T follicular helper cell (primary cell): ENCODE measurements at places on chromosomes 1 and 21.

- no peak for DNase-seq
These were observed 101.7 kb upstream of the ZC3H12A start for GRCh38 chr1:37372711-37373110.

GRCh38 chr1:230320804-230321203 lies 105.3 kb downstream of the PGBD5 start:
- no peak for DNase-seq

GRCh38 chr21:34362136-34362444 lies 1.7 kb upstream of the KCNE2 start:
- DNase-seq = no peak

DNA sequence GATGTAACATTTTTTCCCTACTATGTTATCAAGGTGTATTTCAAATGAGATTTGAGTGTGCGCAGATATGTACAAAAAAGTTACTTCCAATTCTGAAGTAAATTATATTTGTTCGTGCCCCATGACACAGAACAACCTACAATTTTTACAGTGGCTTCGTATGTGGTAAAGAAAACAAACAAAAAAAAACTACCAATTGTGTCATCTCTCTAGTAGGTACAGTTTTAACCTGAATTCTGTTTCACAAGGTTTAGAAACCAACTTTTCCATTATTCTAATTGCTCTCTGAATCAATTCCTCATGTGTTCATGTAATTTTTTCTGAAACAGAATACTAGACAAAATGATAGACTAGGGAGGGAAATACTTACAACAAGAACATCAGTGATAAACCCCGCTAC lies 7.4 kb downstream of the SCAF4 start:
- no peak for DNase-seq

- DNase-seq = no peak
These were observed 23.2 kb downstream of the NUAK2 start for GRCh38 chr1:205298191-205298994.

DNA sequence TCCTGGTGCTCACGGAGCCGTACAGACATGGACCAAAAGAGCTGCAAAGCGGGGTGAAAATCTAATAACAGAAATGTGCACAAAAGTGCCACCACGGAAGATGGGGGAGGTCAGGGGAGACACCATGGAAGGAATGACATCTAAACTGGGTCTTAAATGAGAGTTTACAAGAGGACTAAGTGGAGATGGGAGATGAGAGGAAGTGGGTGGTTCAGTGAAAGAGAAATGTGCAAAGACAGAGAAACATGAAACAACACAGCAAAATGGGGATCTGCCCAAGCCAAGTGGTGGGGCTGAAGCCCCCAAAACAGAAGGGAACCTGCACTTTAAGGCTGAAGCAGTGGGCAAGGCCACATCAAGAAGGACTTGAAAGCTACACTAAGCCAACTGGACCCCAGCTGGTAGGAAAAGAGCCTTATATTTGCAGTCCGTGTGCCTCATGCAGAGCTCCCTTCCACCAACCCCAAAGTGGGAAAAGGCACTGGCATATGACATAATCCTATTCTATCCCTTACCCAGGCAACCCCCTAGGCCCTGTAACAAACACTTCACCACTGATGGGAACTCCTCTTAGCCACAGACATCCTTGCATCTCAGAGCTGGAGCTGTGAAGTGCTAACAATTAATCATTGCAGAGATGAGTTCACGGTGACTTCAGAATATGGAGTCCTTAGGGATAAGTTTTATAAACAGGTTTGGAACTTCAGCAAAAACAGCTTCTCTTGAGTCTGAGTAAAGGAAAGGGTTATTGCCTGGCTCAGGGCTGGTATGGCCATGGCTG lies 198.6 kb upstream of the EDN2 start:
- no peak for DNase-seq

DNA sequence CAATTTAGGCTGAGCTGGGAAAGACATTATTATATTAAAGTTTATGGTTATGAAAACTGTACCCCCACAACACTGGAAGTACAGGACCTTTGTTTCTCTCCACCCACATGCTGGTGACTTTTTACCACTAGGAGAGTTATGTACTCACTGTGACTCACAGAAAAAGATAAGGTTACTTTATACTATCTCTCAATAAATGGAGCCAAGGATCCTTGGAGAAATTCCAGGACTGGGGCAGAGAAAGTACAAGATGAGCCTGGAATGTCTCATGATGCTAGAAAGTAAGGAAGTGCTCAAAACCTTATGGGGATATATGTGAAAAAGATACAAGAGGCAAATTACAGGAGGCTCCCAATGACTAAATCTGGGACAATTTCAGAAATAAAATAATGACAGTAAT lies 63.9 kb upstream of the C1orf105 start:
- DNase-seq = no peak

DNA sequence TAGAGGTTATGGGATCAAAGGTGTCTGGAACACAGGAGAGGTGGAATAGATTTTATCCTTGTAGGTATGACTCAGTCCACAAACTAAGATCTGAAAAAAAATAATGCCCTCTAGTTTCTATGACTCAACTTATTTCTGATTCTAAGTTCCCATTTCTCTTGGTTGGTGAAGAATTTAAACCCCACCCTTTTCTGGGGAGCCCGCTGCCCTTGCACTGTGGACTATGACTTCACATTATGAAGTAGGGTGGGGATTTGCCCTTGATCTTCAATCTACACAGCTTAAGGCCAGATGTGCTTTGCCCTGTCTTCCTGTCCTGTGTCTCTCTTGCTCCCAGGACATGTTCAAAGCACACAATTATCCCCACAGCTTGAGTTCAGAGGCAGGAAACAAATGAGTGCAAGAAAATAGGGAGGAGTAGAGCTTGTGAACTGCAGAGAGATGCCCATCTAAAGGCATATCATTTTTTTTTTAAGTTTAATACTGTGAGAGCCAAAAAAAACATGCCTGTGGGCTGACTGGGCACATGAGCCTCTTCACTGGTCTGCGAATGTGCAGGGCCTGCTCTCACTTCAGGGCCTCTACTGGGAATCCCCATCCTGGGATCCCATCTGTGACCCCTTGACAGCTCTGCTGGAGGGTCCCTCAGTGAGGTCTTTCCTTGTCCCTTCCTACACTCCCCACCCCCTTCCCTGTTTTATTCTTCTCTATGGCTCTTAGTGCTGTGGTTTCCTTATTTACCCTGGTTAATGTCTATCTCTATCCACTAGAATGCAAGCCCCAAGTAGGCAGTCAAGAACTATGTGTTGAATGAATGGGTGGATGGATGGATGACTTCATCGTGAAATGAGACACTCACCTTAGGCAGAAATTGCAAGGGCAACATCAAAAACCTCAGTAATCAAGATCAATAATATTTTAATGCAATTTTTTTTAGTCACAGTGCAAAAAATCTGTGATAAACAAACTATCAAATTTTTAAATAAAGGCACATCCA lies 61.5 kb downstream of the CD58 start:
- no peak for DNase-seq

- DNase-seq = no peak
These were observed 91.9 kb upstream of the PLXNA2 start for GRCh38 chr1:208336137-208336518.

DNA sequence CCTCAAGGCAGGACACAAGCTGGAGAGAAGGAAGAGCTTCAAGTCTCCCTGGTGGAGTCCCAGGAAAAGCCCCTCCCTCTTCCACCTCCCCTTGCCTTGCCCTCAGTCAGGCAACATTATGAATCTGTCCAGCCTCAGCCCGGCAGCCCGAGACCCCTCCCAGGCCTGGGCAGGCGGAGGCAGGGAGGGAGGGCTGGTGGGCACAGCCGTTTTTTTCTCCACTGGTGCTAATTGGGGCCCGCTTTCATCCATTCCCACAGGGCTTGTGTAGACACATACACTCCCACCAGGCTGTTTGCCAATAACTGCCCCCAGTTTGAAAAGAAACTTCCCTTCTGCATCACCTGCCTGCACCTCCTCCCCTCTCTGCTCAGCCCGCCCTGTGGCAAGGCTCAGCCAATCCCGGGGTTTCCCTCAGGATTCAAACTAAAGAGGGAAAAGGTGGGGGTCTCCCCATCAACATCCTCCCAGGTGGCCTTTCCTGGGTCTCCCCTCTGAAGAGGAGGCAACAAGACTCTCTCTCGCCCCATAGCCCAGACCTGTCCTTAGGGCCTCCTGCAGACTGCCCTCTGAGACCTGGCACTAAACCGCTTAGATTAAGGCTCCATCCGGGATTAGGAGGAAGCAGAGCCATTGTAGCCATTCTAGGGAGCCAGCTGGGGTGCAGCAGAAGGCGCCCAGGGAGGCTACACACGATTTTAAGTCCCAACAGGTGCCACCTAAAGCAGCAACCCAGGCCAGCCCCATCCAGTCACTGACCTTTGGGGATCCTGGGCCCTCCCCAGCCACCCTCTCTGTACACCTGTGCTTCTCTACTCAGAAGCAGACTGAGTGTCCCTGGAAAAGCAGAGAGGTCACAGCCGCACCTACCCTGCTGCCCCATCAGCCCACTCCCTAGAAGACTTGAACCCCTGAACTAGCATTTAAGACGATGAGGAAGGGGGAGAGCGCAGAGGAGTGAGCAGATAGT lies 3.5 kb downstream of the IGSF9 start:
- no peak for DNase-seq

- DNase-seq = peak; percentile 62
These were observed 4.9 kb upstream of the POFUT2 start for GRCh38 chr21:45292399-45293219.

DNA sequence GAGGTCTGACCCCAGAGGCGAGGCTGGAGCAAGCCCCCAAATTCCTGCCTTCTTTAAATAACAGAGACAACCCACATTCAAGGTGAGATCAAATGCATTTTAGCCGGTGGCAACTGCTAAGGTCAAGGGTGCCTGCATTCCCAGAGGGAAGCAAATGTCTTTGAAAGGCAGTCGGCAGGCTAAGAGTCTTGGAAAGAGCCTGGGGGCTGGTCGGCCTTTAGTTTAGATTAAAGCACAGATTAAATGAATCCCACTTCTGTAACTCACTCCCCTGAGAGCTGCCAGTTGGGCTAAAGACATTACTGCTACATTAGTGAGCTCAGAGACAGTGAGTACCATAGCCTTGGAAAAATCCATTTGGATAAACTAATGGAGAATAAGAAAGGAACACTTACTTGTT lies 59.2 kb downstream of the HTR6 start:
- no peak for DNase-seq
